ENCODE measurements at places on chromosomes 7 and 10. TPM values are rescaled to one million over a fixed set of nuclear protein-coding genes. Genes with fewer than 3 reads are reported as not detected.

Gene MLXIPL
- not detected for total RNA-seq

Gene IRF5
- 0.22 TPM for total RNA-seq

Gene GSDME
- total RNA-seq, result 18.8 TPM

Gene ADRB1
- total RNA-seq, result not detected

Gene ERVW-1
- not detected for total RNA-seq

Gene ANKRD22
- not detected for total RNA-seq

Gene PSMC2
- 205 TPM for total RNA-seq

Gene HOXA13
- total RNA-seq, result 8.6 TPM

Gene OR2A5
- not detected for total RNA-seq

Gene EBF3
- 8.4 TPM for total RNA-seq

Gene TMEM236
- total RNA-seq, result 0.22 TPM

Gene TRPV5
- total RNA-seq, result not detected

Gene GHRHR
- total RNA-seq, result not detected

Gene CRYGN
- total RNA-seq, result 0.78 TPM

All from articular chondrocyte of knee joint (primary cell).